Activated T-helper 1 cell treated with anti-CD3 and anti-CD28 coated beads, Interleukin-2, amount 50 U/mL, for 16 hours (primary cell): ENCODE measurements at places on chromosomes 5 and 9.

DNA sequence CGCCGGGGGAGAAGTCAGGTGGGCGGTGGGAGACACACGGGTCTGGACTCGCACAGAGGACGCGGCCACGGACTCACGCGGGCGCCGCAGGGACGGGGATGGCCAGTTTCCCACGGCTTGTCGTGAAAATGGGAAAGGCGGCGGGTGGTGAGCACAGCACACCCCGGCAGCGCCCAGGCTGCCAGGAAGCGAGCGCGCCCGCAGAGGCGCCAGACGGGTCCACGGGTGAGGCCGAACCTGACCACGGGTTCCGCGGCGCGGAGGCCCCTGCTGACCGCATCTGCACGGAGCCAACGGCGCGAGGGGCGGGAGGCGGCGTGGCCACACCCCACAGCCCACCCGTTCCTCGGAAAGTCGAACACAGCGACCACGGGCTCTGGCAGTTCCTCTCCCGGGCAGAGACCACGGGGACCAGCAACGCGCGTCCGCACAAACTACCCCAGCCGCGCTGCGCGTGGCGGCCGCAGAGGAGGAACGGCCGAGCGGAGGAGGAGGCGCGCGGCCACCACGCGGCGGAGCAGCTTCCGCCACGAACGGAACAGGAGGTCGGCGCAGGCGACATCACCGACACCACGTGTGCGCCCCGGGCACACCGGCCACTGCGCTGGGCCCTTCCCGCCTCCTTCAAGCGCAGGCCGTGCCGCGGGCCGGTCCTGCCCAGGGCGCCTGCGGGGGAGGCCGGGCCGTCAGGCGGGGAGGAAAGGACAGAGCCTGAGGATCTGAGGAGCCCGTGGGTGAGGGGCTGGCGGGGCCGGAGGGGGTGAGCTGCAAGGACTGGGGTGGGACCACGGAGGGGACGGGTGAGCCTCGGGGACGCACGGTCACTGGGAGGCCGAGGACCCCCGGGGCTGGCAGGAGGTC, 5.6 kb downstream of the EXD3 start:
- no peak for DNase-seq

GRCh38 chr9:132572921-132573320, 9.5 kb upstream of the BARHL1 start:
- no peak for DNase-seq

GRCh38 chr5:151130922-151131891, 26.4 kb downstream of the ANXA6 start:
- no peak for DNase-seq

DNA sequence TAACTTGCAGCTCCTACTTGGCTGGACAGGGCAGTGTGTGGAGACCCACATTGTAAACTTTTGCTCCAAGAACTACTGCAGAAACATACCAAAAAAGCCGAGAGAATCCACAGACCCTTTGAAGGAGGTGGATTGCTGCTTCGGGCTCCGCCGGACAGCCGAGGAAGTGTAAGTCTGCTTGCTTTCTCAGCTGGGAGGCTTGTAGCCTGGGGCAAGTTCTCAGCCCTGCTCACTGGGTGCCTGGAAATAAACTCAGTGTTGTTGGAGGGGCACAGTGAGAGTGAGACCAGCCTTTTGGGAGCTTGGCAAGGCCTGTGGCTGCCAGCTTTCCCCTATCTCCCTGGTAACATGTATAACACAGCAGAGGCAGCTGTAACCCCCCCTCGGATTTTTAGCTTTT, 215.6 kb downstream of the SYK start:
- DNase-seq: no peak

DNA sequence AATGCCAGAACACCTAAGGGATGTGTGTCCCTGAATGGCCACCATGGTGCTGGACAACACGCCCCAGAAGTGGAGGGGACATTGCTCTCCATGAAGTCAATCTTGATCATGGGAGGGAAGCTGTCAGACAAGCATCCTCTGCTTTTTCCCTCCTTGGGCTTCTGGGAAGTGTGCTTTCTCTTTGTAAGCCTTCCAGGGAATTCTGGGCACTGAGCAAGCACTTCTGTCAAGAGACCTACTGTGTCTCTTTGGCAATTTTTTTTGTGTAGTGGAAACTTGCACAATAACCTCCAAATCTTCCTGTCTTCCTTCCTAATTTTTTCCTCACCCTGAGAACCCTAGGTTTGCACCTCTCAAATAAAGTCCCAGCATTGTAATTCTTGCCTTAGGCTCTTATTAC, 132.0 kb downstream of the SEC61B start:
- no peak for DNase-seq

DNA sequence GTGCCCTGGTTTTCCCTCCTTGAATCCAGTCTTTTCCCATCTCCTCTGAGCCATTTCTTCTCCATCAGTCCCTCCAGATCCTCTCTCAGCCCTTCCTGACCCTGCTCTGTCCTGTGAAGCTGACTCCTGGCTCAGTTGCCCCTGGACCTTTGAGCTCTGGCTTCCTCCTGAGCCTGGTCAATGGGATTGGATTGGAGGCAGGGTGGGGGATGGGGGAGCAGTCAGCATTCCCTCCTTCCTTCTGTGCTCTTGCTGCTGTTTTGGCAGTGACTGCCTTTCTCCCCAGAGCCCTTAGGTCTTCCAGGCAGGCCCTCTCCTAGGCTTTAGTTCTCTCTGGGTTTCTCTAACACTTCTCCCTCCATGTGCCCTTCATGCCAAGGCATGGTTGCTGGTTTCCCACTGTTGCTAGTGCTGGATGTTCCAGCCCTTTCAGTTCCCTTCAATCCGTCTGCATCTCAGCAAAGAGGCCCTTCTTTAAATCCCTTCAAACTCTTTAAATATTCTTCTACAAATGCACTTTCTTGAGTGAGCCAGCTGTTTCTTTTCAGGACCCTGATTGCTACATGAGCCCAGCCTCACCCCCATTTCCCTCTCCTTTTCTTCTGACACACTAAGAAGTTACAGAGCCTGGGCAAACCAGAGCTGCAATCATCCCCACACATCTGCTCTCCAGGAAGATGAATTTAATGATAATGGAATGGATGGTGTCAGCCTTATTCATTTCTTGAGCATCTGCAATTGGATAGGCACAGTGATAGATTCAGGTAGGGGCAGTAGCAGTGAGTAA, 2.2 kb downstream of the TNFSF15 start:
- no peak for DNase-seq

- DNase-seq: no peak
Observed at GRCh38 chr5:30981576-30981975, 211.9 kb upstream of the CDH6 start.

DNA sequence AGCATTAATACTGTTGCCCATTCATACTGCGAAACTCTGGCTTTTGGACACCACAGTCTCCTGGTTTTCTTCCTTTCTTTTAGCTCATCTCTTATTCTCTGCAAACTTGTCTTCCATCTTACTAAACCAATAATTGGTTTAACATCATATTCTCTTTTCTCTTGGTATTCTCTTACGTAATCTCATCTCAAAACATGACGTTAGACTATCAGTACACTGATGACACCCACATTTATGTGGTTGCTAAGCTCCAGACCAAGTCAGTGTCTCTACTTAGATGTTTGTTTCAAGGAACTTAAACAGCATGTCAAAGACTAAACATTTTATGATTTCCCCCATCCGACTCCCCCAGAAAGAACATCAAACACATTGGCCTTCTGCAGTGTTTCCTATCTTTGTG, 2.1 kb downstream of the PRRC1 start:
- no peak for DNase-seq

DNA sequence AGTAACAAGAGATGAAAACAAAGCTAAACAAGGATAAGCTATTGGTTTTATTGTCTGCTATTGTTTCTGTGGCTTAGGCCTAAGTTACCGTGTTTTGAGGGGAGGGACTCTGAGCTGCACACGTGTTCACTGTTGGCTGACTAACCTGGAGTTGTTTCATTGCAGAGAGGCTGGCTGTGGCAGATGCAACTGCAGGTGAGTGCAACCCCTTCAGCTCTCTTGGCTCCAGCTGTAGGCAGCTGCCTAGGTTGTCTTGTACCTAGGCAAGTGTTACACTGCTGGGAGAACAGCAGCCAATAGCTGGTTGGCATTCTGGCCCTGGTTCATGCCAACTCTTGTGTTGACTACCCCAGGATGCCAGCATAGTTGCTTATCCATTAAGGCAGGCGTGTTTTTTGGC, 17.6 kb upstream of the MATR3 start:
- no peak for DNase-seq

DNA sequence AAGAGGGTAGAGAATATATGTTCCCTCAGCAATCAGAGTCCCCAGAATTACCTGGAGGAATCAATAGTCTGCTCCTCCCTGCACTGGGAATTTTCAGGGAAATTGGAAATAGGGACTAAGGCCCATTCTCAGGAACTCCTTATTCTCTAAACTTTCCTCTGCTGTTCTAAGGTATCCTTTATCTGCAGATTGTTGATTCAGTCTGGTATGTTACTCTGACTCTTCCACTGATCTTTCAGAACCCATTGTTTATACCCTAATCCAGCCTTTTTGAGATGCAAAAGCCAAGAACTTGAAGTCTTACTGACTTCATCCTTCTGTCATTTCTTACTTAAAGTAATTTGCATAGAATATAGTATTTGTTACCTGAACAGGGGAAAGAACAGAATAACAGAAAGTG, 143.5 kb upstream of the PPP1R2B start:
- DNase-seq: no peak

- DNase-seq: no peak
Observed at GRCh38 chr5:90645024-90645610, 86.5 kb downstream of the ADGRV1 start.

DNA sequence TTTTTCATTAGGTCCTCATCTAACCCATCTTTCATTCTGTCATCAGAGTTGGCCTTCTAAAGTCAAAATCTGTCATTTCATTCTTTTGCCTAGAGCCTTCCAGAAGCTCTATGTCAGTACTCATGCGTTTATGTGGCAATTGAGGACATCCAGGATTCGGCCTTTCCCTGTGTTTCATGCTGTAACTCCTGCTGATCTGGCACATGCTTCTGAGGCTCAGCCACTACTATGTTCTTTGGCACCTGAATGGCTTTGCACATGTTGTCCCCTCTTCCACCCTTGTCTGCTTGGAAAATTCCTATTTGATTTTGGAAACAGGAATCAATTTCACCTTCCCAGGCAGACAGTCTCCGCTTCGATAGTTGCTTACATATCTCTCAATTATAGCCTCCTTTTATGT, 84.9 kb downstream of the GDNF start:
- no peak for DNase-seq

- no peak for DNase-seq
Observed at GRCh38 chr5:159552751-159553150, 222.5 kb upstream of the IL12B start.

- no peak for DNase-seq
Observed at GRCh38 chr9:130433168-130433946, 11.4 kb upstream of the ASS1 start.

DNA sequence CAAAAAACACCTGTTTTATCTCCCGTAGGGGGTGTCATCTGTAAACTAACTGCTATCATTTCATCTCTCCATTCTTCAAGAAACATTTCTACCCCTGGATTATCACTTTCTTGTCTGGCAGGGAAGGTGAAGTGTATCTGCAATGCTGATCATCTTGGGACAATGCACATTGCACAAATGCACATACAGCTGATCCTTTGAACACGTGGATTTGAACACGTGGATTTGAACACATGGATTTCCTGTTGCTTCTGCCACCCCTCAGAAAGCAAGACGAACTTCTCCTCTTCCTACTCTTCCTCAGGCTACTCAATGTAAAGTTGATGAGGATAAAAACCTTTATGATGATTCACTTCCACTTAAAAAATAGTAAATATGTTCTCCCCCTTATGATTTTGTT, 147.4 kb upstream of the PRLR start:
- no peak for DNase-seq

DNA sequence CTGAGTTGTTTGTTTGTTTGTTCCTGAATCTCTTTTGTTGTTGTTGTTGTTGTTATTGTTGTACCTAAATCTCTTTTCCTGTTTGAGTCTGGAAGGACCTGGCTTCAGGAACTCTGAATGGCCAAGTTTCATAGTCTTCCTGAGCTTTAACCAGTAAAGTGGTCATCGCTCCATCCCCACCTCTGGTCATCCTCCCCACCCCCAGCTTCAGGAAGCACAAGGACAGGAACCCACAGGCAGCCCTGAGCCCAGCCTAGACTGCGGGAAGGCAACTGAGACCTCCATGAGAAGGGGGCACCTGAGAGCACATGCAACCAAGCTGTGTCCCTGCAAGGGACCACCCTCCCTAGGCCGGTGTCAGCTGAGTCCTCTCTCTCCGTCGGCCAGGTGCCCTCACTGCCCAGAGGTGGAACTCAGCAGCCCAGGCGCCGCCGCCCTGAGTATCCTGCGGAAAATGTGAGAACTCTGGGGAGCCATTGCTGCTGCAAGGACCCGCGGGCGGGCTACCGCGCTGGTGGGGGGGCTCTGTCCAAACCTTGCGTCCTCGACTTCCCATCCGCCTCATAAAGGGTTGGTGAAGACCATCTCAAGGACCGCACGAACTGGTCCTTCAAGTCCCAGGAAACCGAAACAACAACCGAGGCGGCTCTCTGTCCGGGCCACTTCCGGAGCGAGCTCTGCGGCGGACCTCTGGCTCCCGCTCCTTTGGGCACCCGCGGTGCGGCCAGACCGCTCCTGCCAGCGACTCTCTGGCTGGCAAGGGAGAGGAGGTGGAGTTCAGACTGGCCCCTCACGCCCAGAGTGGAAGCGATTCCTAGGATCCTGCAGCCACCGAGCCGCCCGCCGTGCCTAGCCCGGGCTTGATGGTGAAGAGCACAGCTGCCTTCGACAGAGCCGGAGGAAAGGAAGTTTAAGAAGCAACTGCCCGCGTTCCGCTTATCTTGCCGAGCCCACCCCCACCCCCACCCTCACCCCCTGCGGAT, 4.2 kb downstream of the BARX1 start:
- DNase-seq: no peak

DNA sequence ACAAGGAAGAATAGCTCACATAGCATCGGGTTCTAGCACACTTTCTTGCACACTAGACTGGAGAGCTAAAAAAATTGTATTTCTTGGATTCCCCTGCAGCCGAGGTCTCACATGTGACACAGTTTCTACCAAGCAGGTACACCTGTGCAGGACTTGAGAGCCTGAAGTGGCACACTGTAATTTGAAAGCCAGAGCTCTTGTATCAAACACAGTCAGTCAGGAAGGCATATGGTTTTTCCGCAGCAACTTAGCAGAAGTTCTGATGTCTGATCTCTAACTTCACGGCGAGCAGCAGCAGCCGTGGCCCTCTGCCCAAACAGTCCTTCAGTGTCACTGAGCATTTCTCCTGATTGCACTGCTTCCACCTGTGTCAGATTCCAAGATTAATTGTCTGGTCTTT, 25.5 kb downstream of the TMEM245 start:
- DNase-seq: no peak
